ENCODE measurements at places on chromosomes 5 and 9.

DNA sequence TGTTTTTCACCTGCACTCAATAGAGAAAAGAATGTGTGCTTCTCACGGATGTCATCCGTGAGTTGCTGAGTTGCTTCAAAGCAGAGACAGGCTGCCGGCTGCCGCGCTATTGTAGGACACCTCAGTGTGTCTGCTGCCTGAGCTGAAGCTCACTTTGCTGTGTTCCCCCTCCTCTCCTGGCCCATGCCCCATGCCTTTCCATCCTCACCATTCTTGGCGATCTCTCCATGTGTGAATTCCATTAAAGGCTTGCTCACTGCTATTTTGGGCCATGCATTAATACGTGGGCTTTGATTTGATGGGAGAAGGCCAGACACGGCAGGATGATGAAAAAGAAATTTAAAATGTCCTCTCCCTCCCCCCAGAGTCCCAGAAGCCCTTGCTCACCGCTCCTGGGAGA lies 14.5 kb downstream of the ADAM19 start:
- DNase-seq = no peak

DNA sequence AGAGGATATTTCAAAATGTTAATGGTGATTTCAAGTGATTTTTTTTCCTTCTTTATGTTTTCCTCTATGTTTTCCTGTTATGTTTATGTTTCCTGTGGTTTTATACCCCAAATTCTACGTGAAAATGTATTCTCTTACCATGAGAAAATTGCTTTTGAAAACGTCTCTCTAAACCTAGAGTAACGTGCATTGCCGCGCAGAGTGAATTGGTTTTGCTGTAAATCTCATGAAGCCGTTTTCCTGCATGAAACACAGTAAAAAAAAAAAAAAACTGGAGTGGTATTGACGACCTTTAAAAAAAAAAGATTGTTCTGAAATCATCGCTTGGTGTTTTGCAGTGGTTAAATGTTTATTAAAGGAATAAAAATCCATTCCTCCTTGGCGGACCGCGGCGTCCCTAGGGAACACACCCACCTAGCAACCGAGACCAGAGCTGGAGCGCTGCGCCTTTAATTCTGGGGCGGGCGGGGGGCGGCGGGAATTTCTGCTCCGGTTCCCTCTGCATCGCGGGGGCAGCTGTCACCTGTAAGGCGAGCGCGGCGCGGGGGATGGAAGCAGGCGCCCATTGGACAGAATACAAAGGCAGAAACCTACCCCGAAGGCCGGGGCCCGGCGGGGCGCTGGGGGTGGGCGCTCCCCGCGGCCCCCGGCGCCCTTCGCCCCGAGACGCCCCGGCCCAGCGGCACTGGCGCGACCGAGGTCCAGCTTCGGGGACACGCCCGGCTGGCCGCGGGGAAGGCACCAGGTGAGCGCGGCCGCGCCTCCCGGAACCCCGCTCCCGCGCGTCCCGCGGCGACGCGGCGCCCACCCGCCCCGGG lies at the start of gene SOWAHA:
TSS of gene SOWAHA (plus strand) at position 522 of the 818 bp plus-strand sequence. CDS start 320 bp downstream, outside the sequence.
- DNase-seq = no peak

GRCh38 chr5:6228257-6229250 lies 149.8 kb downstream of the MED10 start:
- DNase-seq = no peak

DNA sequence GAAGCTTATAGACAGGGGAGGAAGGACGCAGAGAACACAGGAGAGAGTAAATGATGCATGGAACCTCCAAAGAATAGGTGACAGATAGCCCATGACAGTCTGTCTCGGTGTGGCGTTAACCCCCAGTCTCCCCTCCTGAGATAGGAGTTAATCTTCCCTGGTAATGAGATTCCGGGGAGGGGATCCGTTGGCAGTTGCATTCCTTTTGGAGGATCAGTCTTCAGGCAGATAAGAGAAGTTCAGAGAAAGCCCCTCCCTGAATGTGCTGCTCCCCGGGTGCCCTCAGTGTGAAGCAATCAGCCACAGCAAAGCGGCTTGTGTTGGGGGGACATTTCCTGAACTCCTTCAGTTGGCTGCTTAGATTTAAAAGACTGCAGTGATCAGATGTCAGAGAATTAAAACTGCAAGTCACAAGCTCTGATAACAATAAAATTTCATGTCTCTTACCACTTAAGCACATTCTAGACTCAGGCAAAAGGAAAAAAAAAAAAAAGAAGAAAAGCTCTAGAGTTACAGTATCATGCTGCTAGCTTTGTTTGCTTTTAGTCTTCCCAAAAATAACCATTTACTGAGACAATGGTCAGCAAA lies 121.1 kb downstream of the EGFLAM start:
- DNase-seq = no peak

GRCh38 chr9:131028221-131028884 lies 19.4 kb downstream of the LAMC3 start:
- DNase-seq = no peak

DNA sequence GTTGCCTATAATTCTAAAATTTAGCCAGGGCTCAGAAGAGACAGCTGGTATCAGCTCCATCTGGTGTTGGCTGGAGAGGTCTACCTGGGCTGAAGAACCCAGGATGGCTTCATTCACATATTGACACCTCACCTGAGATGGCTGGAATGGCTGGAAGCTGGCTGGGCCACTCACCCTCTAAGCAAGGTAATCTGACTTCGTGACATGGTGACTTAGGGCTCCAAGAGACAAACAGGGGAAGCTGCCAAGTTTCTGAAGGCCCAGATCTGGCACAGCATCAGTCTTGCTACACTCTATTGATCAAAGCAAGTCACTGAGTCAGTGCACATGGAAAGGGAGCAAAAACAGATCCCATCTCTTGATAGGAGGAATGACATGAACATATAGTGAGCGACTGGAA lies 102.3 kb downstream of the EPB41L4A start:
- DNase-seq = no peak

All from HFFc6 (cell line).